ENCODE measurements at places on chromosomes 4 and X.

DNA sequence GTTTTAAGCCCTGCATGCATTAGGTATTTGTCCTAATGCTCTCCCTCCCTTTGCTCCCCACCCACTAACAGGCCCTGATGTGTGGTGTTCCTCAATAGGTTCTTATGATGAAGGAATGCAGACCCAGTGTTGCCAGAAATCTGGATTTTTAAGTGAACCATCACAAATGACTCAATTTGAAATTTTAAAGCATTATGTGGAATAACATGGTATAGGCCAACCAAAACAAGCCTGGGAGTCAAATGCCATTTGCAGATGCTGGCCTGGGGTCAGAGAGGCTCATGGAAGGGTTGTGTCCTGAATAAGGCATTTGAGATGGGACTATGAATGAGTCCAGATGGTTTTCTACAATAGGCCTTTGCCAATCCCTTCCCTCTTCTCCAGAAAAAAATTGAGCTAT is 179.6 kb downstream of the SHROOM3 start:
- DNase-seq: no peak

DNA sequence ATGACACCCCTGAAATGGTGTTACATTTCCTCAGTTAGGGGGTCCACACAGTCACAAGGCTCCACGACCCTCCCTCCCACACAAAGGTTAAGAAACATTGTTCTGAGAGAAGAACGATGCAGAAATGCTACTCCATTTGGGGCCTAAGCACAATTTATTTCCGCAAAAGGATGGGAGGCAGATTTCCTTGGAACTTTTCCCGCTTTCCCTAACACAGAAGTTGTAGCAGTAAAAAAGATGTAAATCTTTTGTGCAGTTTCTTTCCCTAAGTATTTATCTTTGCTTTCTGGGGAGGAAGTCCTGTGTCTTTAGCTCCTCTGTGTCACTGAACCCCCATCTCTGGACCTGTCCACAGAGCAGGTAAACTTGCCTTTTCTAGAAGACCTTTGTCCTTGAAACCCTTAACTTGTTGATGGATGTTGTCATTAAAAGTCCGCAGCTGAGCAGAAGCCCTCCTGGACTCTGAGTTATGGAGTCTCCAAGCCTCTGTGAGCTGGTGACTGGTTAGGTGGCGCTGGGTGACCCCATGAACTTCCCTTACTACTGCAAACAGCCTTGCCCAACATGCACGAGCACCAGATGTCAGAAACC is 67.2 kb upstream of the SHISA3 start:
- no peak for DNase-seq

GRCh38 chr4:95556207-95556859 is 7.6 kb upstream of the UNC5C start:
- no peak for DNase-seq

DNA sequence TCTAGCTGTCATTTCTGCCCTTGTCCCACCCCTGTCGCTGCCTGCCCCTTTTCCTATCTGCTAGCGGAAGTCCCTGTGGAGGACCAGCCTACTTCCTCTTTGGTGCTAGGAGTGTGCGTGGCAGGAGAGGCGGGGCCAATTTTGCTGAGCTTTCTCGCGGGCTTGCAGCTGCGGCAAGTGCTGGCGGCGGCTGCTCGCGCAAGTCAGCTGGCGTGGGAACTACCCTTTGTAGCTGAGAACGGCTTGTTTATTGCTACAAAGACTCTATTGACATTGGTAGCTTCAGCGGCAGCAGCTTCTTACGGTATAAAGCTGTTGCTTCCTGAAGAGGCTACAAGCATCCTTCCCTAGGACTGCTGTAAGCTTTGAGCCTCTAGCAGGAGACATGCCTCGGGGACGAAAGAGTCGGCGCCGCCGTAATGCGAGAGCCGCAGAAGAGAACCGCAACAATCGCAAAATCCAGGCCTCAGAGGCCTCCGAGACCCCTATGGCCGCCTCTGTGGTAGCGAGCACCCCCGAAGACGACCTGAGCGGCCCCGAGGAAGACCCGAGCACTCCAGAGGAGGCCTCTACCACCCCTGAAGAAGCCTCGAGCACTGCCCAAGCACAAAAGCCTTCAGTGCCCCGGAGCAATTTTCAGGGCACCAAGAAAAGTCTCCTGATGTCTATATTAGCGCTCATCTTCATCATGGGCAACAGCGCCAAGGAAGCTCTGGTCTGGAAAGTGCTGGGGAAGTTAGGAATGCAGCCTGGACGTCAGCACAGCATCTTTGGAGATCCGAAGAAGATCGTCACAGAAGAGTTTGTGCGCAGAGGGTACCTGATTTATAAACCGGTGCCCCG is at the start of gene MAGEH1:
Gene MAGEH1 (plus strand): TSS at position 138 of the 843 bp plus-strand sequence. CDS start 248 bp downstream, at position 386.
- peak; percentile 71 for DNase-seq

DNA sequence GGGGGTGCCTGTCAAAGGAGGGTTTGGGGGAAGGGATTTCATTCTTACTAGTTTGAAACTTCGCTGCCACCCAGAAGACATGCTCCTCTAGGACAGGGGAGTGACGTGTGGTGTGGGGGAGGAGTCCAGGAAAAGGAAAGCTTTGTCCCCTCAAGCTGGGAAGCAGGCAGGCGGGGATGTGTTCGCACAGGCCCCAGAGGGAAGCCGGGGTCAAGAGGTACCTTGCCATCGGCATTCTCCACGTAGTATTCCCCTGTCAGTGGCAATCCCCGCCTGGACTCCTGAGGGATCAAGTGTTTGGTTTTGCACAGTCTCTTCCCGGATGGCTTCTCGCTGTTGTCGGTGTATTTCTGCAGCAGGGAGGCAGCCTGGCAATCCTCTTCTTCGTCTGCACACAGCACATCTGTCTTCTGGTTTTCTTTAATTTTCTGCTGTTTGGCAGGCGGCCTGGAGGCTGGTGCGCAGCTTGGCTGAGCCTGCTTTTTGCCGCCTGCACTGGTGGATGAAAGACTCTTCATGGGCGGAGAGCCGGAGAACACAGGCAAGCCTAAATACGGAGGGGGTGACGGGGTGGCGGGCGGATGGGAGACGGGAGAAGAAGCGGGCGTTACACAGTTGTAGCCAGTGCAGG is 35.1 kb downstream of the BCOR start:
- DNase-seq: no peak

DNA sequence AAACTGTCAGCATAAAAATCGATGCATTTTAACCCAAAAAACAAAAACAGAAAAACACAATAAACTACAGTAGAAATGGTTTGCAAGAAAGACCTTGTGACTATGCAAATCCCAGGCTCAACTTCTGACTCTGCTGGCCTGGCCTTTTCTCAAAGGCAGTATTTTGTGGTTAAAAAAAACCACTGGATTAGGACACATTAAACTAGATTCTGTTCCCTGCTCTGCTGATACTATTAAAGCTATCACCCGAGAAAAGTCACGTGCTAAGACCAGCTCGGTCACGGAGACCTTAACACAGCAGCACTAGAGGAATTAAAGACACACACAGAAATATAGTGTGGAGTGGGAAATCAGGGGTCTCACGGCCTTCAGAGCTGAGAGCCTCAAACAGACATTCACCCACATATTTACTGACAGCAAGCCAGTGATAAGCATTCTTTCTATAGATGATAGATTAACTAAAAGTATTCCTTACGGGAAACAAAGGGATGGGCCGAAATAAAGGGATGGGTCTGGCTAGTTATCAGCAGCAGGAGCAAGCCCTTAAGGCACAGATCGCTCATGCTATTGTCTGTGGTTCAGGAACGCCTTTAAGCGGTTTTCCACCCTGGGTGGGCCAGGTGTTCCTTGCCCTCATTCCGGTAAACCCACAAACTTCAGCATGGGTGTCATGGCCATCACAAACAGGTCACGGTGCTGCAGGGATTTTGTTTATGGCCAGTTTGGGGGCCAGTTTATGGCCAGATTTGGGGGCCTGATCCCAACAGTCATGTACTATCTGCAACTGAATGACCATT is 16.1 kb downstream of the CBR4 start:
- no peak for DNase-seq

- DNase-seq: no peak
Observed at GRCh38 chr4:137524725-137525369, 7.4 kb downstream of the PCDH18 start.

- DNase-seq: no peak
Observed at GRCh38 chrX:154819771-154820341, 14.6 kb upstream of the MPP1 start.

DNA sequence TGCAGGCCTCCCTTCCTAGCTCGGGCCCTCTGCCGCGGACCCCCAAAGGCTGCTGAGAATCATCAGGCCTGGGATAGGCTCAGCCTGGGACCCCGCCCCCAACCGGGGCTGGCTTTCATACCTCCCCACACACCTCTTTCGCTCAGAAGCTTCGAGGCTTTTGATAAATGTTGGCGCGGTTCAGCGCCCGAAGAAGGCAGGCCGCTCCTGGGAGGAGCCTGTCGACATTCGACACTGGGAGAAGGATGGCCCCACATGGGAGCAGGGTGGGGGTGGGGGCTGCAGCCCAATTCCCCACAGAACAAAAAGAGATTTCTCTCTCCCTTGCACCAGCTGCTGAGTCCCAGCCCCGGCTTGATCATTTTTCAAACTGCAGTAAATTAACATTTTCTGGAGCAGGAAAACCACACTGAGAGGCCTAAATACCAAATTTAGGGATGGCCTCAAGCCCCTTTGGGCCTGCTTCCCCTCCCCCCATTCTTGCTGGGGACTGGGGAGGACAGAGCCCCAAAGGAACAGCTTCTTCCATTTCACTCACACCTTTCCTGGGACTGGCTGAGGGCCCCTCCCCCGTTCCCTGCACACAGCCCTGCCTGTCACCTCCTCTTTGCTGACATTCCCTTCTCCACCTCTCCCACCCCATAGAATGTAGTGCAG is 112.9 kb upstream of the PJA1 start:
- DNase-seq: no peak

- DNase-seq: no peak
Observed at GRCh38 chrX:11750694-11751093, 7.3 kb upstream of the MSL3 start.

GRCh38 chr4:76280488-76281441 is 25.8 kb upstream of the STBD1 start:
- DNase-seq: no peak

DNA sequence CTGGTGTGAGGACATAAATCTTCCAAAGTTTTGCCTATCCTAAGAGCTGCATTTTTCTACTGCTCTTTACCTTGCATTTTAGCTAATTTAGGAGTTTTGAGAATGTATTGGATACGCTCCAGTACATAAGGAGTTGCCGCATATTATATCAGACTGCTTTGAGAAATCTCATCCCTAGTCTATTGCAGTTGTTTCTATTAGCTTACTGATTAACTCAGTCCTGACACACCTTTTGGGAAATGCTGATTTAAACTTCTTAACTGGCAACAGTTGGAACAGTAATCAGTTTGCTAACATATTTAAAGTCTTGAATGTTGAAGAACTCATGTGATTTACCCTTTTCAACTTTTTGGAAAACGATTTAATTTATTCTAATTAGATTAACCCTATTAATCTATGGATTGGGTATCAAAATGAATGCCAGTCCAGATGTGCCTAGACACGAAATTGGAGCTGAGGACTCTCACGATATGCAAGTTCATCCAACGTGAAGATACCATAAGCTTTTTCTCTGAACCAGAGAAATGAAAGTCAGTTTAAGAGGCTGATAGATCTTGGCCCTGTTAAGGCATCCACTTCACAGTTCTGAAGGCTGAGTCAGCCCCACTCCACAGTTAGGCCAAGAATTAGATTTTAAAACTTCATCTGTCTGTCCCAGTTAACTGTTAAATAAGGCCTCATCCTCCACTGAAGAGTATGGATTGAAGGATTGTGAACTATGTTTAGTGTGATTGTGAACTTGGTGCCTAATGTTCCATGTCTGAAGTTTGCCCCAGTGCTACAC is 90.0 kb downstream of the MAOA start:
- DNase-seq: no peak

DNA sequence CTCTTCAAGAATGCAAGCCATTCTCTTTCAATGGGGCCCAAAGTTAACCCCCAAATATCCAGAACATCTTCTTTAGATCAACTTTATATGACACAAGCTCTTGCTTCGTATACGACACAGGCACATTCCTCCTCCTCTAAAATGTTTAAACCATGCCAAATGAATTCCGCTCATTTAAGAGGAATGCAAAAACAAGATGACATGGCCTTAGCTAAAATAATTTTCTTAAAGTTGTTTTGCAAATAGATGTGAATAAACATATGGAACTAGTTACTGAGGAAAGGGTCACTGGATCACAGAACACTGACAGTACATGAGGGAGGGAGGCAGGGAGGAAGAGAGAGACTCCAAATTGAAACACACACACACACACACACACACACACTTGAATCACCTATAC is 97.4 kb downstream of the RASL11B start:
- DNase-seq: no peak

DNA sequence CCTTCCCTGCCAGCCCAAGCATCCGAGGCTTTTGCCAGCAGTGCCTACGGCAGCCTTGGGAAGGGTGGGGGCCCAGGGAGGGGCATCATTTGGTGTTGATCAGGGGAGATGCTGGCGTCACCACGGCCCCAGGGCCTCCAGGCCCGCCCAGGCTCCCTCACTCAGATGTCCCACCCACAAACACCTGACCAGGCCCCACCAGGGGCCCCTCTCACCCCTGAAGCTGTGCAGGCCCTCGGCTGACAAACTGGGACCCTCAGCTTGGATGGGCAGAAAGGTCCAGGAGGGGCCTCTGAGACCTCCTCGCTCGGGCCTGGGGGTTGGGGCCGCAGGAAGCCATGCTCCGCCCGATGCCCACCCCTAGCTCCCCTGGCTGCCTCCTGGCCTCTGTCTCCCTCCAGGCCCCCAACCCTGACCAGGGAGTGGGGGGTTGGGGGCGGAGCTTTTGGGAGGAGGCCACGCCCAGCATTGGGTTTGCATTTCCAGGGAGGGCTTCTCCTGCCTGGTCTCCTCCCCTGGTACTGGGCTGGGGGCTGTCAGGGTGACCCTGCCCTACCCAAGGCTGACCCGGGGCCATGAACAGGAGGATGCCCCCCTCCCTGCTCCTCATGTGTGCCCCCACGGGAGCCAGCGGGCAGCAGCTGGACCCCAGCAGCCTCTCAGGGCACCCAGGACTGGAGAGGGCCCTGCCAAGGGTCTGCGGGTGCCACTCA is 33.4 kb upstream of the SPON2 start:
- no peak for DNase-seq

DNA sequence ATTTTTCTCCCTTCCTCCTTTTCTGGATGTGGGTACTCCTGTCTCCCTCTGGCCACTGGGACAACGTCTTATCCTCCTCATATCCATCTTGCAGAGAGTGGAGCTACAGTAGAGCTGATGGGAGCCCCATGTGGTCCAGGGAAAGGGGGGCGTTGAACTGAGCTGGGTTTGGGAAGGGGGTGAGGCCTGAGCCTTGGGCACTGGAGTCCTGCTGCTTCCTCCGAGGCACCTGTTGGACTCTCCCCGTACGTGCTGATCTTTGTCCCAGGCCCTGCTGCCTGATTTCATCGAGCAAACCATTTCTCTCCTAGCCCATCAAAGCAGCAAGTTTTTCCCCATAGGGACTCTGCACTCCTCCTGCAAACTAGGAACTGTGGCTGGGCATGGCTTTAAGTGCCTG is 94.3 kb downstream of the STOX2 start:
- no peak for DNase-seq

- no peak for DNase-seq
Observed at GRCh38 chr4:6426571-6427438, 45.6 kb downstream of the PPP2R2C start.

DNA sequence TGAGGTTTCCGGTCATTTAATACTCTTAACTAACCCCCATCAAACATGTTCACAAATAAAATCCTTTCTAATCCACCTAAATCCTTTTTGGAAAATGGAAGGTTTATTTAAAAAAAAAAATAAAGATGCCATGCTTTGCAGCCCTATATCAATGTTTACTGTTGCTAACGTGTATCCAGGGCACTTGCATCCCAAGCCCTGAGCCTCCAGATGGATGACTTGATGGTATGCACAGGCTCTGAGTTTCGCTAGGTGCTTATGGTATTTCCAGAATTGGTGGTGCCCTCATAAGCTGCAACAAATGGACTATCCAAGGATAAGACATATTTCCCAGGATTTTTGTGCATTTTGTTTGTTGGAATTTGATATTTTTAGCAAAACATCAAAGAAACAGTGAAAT is 257.7 kb downstream of the PRDM5 start:
- no peak for DNase-seq
